ENCODE measurements at places on chromosomes 5 and 9. TPM values are rescaled to one million over a fixed set of nuclear protein-coding genes. Genes with fewer than 3 reads are reported as not detected.
A peak's percentile ranks its signal among the peaks of the same experiment; 100 is the strongest.

- no peak for DNase-seq
Measured at GRCh38 chr9:70933321-70933720, 188.1 kb downstream of the TRPM3 start.

- no peak for DNase-seq
Measured at GRCh38 chr9:976258-976942, at the start of gene DMRT3. DMRT3 (plus strand) TSS chr9:976655; CDS start chr9:977002, 347 bp downstream.

GRCh38 chr5:38680094-38680825 lies 123.8 kb upstream of the LIFR start:
- no peak for DNase-seq

GRCh38 chr9:81535542-81536241 lies 153.7 kb downstream of the TLE1 start:
- no peak for DNase-seq

DNA sequence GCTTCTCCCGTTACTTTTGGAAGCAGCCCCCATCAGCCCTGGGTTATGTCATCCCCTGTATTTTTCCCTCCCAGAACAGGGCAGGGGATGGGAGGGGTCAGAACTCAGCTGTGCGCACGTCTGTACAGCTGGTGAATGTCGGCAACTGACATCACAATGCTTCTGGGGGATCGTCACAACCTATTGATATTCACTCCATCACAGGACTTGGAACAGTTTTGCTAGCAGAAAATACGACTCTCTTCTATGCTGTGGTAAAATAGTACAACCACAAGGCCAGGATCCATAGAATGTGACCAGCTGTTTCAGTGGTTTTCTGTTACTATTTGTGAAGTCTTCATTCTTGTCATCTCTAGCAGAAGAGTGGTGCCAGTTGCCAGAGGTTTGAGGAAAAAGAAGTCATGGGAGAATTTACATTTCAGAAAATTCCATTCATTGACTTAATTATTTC lies 77.1 kb upstream of the KLF4 start:
- no peak for DNase-seq

- no peak for DNase-seq
Measured at GRCh38 chr5:56054666-56055065, 59.9 kb upstream of the IL6ST start.

GRCh38 chr9:105053209-105053652 lies 125.3 kb upstream of the ABCA1 start:
- peak; percentile 81 for DNase-seq

- no peak for DNase-seq
Measured at GRCh38 chr5:109759306-109759705, 69.6 kb downstream of the MAN2A1 start.

- DNase-seq = no peak
Measured at GRCh38 chr5:156169495-156169894, 157.5 kb upstream of the SGCD start.

GRCh38 chr5:44814761-44815160 lies 6.0 kb downstream of the MRPS30 start:
- DNase-seq = no peak

GRCh38 chr9:126354887-126355770 lies 28.5 kb downstream of the MVB12B start:
- DNase-seq = no peak

GRCh38 chr9:102185371-102185770 lies 446.9 kb upstream of the GRIN3A start:
- DNase-seq = no peak

GRCh38 chr9:14849296-14849695 lies 60.9 kb downstream of the FREM1 start:
- DNase-seq = no peak

- peak; percentile 20 for DNase-seq
Measured at GRCh38 chr5:173326501-173326960, 1.7 kb downstream of the STC2 start.

DNA sequence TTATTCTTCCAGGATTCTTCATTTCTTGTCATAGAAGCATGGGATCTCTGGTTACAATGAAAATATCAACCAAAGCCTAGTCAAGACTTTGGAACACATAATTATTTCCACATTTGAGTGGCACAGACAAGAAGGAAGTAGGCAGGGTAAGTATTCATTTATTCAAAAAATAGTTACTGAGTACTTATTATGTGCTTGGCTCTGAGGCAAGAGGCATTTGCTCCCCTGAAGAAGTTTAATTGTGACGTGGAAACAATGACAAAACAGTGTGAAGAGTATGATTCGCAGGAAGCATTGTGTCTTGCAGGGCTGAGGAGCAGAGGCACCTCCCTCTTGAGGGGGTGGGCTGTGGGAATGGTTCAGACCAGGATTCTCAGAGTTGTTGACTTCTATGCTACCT lies 45.0 kb upstream of the TNFSF15 start:
- peak; percentile 39 for DNase-seq

- no peak for DNase-seq
Measured at GRCh38 chr9:89770531-89771174, 165.8 kb downstream of the GADD45G start.

- DNase-seq = no peak
Measured at GRCh38 chr9:95422650-95423049, 94.1 kb downstream of the PTCH1 start.

- DNase-seq = no peak
Measured at GRCh38 chr5:453725-454481, 10.9 kb downstream of the EXOC3 start.

DNA sequence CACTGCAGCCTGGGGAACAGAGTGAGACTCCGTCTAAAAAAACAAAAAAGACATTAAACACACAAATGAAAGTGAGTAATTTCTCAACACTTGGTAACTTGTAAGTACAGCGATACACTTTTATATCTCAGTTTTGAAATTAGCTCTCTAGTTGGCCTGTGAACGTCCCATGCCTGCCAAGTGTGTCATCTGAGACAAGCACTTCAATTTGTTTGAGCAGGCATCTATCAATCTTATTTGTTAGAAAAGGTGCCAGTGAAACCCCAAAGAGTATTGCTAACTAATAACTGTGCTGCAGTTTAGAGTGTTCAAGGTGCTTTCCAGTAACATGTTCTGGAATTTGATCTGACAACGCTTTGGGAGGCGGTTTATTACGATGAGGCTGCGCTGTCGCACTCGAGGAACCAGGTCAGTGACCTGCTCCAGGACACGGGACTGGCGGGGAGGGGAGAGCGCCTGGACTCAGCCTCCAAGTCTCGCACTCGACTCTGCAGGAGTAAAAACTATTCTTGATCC lies 1.1 kb upstream of the SPIN1 start:
- DNase-seq = peak; percentile 11

SPINK1 gene
- total RNA-seq = not detected

PCDHGB2 gene
- total RNA-seq = 0.11 TPM

CCDC180 gene
- total RNA-seq = 1.5 TPM

CCL21 gene
- not detected for total RNA-seq

TXNDC15 gene
- 17.1 TPM for total RNA-seq

IL9 gene
- total RNA-seq = not detected

LAMC3 gene
- 0.43 TPM for total RNA-seq

ADRB2 gene
- 0.81 TPM for total RNA-seq

CLIC3 gene
- total RNA-seq = not detected

CCNI2 gene
- 8.7 TPM for total RNA-seq

ACTBL2 gene
- total RNA-seq = not detected

PCDHB13 gene
- not detected for total RNA-seq

ALAD gene
- total RNA-seq = 16.2 TPM

DROSHA gene
- 61.0 TPM for total RNA-seq

NPM1 gene
- total RNA-seq = 3,203 TPM

Data from activated CD8-positive, alpha-beta T cell treated with anti-CD3 and anti-CD28 coated beads for 36 hours (primary cell).